NCI-H1694 treated with DMSO at 0.1 percent for 48 hours (cell line): ENCODE measurements at places on chromosomes 4 and X.

DNA sequence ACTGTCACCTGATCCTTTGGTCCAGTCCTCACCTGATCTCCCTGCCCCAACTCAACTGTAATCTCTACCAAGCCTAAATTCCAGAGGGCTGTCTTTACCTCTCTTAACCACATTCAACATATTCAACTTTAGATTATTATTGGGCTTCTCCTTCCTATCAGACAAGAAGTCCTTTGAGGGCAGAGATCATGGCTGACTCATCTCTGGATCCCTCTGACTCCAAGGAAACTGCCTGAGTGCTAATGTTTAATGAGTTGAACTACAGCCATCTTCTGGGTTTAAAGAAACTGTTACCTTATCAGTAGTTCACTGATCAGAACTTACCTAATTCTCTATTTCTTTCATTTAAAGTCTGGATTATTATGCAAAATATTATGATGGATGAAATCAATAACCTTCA is 135.7 kb downstream of the GPC3 start:
- no peak for DNase-seq

DNA sequence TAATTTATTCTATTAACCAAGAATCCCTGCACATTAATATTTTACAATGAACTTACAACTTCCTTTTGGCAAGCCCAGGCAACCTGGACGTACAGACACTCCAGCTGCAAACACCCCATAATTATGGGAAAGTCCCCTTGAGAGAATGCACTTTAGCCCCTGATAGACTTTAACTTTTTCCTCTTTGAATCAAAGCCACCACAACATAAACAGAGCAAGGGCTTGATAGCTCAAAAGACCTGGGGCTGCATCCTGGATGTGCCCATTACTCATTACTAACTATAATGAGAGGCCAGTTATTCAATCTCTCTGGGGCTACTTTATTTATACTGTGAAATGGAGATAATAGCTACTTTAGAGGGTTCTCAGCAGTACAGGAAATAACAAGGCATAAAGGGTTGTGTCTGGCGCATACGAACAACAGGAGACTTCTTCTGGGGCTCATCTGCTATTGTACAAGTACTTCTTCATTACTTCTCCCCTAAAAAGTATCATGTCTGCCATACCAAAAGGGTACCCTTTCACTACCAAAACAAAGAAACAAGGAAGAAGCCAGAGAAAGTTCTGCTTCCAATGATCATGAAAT is 54.9 kb downstream of the CASK start:
- no peak for DNase-seq

DNA sequence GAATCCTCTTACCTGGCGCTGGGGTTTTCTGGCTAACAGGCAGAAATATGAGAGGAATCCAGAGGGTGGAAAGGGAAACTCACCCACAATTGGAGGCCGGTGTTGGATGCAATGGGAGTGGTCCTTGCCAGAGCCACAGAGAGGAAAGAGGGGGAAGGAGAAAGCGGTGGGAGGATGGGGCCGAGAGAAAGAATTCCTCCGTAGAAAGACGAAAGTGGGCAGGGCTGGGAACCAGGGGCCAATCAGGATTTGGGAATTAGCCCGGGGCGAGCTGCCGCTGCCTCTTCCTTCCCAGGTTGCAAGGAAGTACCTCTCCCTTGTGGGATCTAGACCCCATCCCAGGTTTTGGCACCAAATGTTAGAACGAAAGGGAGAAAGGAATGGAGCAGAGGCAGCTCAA is 83.1 kb upstream of the SPIN4 start:
- no peak for DNase-seq

DNA sequence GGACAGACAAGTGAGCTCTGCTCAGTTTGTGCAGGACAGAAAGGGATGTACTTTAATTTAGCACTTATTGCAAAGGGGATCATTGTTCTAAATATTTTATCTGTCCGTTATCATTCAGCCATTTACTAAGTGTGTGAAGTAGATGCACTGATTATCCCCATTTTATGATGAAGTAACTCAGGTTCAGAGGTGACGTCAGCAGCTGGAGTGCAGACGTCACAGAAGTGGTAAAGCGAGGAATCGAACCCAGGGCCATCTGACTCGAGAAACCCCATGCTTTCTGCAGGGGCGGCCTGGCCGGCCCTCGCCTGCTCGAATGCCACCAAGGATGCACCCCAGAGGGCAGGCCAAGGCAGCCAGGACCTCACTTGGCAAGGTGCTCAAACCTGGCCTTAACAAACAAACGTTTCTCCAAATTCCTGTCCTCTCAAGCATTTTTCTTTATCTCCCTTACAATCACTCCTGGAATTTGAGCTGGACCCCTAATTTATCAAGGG is 75.0 kb downstream of the DCTD start:
- DNase-seq: no peak

DNA sequence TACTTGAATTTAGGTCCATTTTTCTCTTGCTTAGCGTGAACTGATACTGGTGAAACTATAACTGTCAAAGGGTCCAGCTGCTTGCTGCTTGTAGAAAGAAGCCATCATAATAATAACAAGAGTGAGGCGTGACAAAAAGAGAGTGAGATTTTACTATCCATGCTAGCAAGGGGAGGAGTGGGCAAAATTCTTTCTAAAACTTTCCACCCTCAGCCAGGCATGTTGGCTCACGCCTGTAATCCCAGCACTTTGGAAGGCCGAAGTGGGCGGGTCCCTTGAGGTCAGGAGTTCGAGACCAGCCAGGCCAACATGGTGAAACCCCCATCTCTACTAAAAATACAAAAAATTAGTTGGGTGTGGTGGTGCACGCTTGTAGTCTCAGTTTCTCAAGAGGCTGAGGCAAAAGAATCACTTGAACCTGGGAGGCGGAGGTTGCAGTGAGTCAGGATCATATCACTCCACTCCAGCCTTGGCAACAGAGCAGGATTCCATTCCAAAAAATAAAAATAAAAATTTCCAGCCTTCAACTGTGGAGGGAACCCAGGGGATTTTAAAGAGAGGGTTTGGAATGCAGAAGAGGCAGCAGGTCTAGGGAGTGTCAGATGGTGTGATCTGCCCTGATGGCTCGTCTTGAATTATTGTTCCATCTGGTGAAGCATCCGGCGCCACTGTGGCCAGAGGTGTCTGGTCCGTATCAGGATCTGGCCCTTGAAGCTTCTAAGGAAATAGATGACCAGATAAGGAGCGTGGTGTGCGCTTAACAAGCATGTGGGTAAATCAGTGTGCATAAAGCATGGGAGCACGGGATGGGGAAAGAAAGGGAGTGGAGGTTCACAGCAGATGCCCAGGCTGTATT is 51.8 kb downstream of the LRP2BP start:
- DNase-seq: no peak

- no peak for DNase-seq
These were observed 55.9 kb upstream of the BMP2K start for GRCh38 chr4:78720204-78720603.

GRCh38 chr4:152266831-152267480 is 268.9 kb downstream of the FBXW7 start:
- no peak for DNase-seq

DNA sequence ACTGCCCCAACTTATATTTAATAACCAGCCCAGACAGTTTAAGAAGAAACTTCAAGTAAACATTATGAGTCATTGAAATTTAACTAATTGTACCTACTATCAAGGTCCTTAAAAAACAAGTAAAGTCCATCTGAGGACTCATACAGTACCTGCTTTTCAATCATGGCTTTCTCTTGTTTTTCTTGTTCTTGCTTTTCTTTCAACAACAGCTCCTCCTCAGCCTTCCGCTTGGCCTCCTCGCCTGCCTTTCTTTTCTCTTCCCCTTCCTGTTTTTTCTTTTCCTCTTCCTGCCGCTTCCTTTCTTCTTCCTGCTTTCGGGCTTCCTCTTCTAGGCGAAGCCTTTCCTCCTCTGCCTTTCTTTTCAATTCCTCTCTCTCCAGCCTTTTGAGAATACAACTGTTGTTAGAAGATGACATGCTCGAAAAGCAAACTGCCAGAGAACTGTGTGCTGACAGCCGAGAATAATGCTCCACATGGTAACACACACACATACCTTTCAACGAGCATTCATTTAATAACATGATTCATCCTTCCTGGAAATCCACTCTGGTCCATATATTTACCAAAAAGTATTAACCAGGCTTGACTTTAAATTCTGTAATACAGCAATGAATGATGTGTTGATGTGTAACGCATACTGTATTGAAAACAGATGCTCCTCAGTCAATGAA is 25.2 kb upstream of the BCLAF3 start:
- no peak for DNase-seq

DNA sequence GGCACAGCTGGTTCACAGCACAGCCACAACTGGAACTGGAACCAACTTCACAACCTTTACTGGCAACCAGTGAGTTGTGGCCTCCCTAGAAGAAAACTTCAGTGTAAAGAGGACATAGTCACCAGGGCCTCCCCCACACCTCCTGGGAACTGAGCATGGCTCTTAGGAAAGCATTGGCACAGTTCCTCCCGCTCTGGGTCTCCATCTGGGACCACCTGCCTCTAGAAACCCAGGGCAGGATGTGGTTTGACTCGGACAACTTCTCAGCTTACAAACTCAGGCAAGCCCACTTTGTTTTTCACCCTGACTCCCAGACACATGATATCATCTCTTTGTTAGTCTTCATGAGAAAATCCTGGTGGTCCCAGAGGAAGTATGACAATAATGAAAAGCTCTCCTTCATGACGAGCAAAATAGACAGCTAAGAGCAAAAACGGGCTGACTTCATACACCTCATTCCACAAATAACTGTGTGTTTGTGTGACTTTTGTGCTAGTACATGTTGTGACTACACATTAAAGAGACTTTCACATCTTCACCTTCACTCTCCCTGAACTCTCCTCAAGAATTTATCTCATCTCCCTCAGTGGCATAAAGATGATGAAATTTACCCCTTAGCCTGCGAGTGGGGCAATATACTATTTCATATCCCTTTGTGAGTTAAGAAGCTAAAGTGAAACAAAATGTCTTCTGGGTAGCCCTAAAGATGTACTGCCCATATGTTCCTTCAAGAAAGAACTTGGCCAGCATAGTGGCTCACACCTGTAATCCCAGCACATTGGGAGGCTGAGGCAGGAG is 75.4 kb downstream of the SH3KBP1 start:
- DNase-seq: no peak

- no peak for DNase-seq
These were observed 32.1 kb downstream of the HUWE1 start for GRCh38 chrX:53654376-53654775.

GRCh38 chrX:96835660-96836289 is 47.9 kb upstream of the RPA4 start:
- DNase-seq: no peak

DNA sequence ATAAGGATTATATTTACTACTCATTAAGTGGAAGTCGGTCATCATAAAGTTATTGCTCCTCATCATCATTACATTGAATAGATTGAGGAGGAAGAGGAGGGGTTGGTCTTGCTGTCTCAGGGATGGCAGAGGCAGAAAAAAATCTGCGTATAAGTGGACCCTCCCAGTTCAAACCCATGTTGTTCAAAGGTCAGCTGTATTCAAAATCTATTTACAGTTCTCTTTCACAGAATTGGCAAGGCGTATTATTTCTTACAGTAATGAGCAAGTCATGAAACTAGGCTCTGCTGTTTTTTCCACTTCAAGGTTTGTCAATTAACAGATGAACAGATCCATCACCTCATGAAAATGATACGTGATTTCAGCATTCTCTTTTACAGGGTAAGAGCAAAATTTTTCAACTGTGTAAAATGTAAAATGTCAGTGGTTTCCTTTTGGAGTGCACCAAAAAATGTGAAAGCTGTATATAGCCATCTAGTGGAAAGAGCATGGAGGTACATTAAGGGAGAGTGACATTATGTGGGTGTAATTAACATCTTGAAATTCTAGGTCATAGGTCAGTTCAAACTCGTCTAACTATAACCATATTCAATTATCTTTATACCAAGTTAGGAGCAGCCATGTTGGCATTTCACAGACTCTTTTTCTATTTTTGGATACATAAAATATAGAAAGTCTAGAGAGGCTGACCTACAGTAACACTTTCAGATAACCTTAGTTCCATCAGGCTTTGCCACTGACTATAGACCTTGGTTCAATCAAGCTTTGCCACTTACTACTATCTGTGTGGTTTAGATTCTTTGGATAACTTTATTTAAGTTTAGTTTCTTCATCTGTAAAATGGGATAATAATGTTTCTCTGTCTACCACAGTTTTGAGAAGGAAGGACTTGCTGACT is 30.1 kb downstream of the NEIL3 start:
- DNase-seq: peak; percentile 3

DNA sequence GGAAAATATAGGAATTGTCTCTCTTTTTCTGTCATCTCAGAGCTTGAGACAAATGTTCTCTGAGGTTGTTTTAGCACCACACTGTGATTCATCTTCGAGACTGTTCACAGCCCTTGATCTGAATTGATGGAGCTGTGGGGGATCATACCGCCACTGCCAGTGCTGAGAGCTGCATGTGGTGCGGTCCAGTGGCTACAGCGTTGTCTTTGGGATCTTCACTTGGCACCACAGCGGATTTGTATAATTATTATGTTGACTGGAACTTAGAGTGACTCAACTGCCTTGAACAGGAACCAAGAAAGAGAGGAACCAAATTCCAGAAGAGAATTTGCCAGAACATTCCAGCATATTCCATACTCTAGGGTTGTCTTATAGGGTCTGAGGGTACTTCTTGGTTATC is 29.1 kb downstream of the TBL1X start:
- DNase-seq: no peak
